Natural killer cell treated with Interleukin-12 subunit alpha and Interleukin-12 subunit beta and Interleukin-15 and Interleukin-18, amount 100 ng/mL, for 72 hours (primary cell): ENCODE measurements at places on chromosomes 5 and 9. TPM values are rescaled to one million over a fixed set of nuclear protein-coding genes. Genes with fewer than 3 reads are reported as not detected.

NFIB gene
- total RNA-seq, result not detected

SH2D3C gene
- total RNA-seq, result 29.1 TPM

ARHGEF28 gene
- total RNA-seq, result 0.17 TPM

- no peak overlapping the region for H3K27ac ChIP-seq
- no peak overlapping the region for H3K4me3 ChIP-seq
- no peaks in the 10 kb centered on the region for H3K27me3 ChIP-seq
- H3K4me1 ChIP-seq, result peaks cover 5% of the 10 kb centered on the region
Observed at GRCh38 chr5:61504143-61504770, 172.2 kb downstream of the ZSWIM6 start.

DNA sequence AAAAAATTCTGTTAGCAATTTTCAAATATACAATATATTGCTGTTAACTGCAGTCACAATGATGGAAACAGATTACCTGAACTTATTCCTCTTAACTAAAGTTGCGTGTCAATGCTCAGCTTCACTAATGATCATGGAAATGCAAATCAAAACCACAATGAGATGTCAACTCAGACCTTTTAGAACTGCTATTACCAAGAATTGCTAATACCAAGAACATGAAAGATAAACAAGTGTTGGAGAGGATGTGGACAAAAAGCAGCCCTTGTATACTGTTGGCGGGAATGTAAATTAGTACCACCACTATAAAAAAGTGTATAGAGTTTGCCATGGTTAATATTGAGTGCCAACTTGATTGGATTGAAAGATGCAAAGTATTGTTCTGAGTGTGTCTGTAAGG is 1409.7 kb upstream of the CDH18 start:
- H3K27ac ChIP-seq, result no peak overlapping the region
- H3K36me3 ChIP-seq, result no peaks in the 10 kb centered on the region
- no peaks in the 10 kb centered on the region for H3K27me3 ChIP-seq
- no peak for DNase-seq
- no peak overlapping the region for H3K4me3 ChIP-seq
- no peaks in the 10 kb centered on the region for H3K4me1 ChIP-seq

DNA sequence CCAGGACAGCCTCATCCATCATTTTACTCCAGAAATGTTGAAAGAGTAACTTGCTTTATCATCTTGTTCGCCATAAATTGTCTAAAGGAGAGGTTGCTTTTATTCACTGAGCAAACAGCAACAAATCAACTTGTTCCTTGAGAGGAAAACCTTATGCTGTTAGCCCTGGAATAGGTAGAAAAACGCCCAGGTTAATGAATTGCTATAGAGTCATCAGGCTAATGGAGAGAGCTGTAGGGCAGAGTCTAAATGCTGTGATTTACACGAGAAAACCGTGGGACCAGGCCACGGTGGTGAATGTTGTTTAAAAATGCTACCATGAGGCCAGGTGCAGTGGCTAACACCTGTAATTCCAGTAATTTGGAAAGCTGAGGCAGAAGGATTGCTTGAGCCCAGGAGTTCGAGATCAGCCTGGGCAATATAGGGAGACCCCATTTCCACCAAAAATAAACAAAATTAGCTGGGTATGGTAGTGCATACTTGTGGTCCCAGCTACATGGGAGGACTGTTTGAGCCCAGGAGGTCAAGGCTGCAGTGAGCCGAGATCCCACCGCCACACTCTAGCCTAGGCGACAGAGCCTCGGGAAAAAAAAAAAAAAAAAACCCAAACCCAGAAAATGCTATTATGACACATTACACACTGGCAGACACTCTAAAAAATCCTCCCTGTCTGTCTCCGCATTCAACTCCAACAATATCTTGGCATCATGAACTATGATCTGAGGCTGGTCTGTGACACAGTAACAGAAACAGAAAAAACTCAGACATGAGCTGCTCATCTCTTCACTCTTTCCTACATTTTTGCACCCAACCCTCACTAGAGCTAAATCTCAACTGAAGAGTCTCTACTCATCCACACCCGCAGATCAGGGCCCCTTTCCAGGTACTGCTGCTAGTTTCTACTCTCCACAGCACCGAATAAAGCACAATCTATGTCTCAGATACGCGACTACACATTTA is 118.6 kb upstream of the RETREG1 start:
- no peaks in the 10 kb centered on the region for H3K4me1 ChIP-seq
- H3K36me3 ChIP-seq, result no peaks in the 10 kb centered on the region
- no peak overlapping the region for H3K27ac ChIP-seq
- DNase-seq, result no peak

GRCh38 chr5:53194086-53194485 is 84.5 kb upstream of the MOCS2 start:
- no peaks in the 10 kb centered on the region for H3K36me3 ChIP-seq
- no peak overlapping the region for H3K4me3 ChIP-seq
- no peaks in the 10 kb centered on the region for H3K4me1 ChIP-seq
- DNase-seq, result no peak
- peaks cover 7% of the 10 kb centered on the region for H3K27me3 ChIP-seq

DNA sequence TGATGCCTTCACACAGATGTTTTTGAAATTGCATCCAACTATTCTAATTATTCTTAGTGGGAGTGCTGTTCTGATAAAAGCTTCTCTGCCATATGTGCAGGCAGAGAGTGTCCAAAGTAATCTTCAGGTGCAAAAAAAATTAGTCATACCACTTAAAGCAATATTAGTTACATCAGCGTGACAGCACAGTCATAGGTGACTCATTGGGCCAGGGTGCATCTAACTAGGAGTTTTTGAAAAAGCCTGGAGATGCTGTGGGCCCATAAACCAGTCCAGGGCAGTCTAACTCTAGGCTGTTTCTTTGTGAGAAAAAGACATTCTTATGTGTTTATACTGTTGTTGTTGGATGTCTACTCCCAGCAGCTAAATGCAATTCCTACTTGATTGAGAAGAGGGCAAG is 33.0 kb upstream of the C6 start:
- H3K4me1 ChIP-seq, result no peaks in the 10 kb centered on the region
- no peak overlapping the region for H3K4me3 ChIP-seq
- no peak overlapping the region for H3K27ac ChIP-seq
- H3K27me3 ChIP-seq, result no peaks in the 10 kb centered on the region
- H3K36me3 ChIP-seq, result no peaks in the 10 kb centered on the region

GRCh38 chr5:166909926-166910325 is 1381.5 kb upstream of the WWC1 start:
- H3K4me3 ChIP-seq, result no peak overlapping the region
- no peaks in the 10 kb centered on the region for H3K27me3 ChIP-seq
- no peaks in the 10 kb centered on the region for H3K36me3 ChIP-seq
- H3K27ac ChIP-seq, result no peak overlapping the region
- no peaks in the 10 kb centered on the region for H3K4me1 ChIP-seq

GRCh38 chr9:35958104-35958837 is at the start of gene OR2S2:
Gene OR2S2 (minus strand): TSS chr9:35958154. CDS start chr9:35958098, 56 bp downstream.
- H3K27ac ChIP-seq, result no peak within 1 kb of the TSS
- H3K36me3 ChIP-seq, result no peaks in the 10 kb centered on the region
- DNase-seq, result no peak
- peaks cover 30% of the 10 kb centered on the region for H3K27me3 ChIP-seq
